Nephron progenitor cell (in vitro differentiated cells): ENCODE measurements at places on chromosomes 5 and 9.

GRCh38 chr9:35606138-35606504 is 1.1 kb downstream of the TESK1 start:
- DNase-seq = no peak

DNA sequence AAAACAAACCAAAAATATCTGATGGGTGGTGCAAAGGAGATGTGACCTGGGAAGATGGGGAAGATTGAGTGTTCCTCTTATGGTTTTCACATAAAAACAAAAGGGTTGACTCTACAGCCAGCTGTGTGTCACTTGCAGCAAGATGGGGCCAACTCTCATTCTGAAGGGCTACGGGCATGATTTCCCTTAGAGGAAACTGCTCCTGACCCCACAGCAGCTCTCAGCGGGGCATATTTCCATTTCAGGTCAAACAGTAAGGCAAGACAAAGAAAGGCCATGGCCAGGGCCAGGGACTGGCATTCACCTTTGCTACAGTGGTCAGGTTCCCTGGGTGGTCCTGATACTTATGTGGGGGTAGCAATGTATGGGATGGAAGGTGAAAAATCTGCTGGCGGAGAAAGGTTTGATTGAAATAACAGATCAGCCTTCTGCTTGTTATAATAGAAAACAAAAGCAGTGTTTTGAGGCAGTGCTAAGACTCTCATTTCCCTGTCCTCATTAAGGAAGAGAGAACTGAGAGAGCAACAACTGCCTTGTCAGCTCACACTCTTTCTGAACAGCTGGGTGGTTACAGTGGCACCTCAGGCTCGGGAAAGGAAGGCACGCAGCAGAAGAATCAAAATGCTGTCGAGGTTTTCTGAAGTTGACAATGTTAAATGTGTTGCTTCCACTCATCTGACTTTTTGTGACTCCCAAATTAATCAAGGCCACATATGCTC is 120.7 kb upstream of the PCA3 start:
- no peak for DNase-seq

GRCh38 chr9:114387680-114388356 is at the start of gene AKNA:
AKNA (minus strand) TSS chr9:114387982; CDS start chr9:114381333, 6,649 bp downstream.
- DNase-seq = peak; percentile 75

DNA sequence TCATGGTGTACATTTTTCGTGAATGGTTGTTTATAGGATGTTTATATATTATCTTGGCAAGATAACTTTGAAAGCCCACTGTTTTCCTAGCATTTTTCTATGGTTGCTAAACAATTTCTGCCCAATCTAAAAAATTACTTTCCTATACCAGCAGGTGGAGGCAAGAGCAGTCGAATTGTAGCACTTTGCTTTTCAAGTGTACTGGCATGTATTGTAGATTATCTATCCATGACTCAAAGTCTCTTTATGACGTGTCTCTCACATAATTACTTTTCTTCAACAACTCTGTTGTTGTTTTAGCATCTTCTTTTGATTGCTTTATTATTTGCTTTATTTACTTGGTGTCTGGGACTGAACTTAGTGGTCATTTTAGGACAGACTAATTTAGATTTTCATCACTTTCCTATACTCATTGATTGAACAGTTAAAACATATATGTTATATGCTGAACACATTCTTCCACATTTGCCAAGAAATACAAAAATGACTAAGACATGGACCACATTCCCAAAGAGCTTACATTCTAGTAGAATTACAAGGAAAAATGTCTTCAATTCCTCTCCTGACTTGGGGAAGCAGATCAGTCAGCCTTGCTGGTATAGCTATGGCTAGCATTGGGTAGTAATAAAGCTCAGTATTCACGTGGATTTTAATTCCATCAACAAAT is 20.7 kb downstream of the NLN start:
- no peak for DNase-seq

DNA sequence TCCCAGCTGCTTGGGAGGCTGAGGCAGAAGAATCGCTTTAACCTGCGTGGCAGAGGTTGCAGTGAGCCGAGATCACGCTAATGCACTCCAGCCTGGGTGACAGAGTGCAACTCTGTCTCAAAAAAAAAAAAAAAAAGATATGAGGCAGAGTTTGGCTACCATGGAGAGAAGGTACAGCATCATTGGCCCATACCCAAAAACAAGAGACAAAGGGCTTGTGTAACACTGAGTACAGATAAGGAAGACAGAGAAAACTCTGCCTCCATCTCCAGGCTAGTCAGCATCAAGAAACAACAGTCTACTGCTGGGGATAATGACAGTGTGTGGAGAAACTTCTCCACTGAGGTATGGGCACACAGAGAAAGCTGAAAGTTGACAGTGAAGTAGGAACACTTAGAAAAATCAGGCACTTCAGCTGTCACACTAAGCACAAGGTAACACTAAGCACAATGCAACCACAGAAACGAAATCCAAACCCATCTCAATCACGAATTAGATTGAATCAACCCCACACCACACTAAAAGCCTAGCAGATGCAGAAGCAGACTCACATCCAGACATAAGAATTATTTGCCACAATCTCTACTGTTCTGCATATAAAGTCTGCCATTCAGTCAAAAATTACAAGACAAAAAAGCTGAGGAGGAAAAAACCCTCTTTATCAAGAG is 10.5 kb downstream of the PJA2 start:
- DNase-seq = no peak

GRCh38 chr5:171445644-171446516 is 26.4 kb downstream of the FGF18 start:
- DNase-seq = no peak

GRCh38 chr9:81032831-81033230 is 656.5 kb downstream of the TLE1 start:
- DNase-seq = no peak

GRCh38 chr5:82386576-82386975 is 108.4 kb upstream of the RPS23 start:
- no peak for DNase-seq

DNA sequence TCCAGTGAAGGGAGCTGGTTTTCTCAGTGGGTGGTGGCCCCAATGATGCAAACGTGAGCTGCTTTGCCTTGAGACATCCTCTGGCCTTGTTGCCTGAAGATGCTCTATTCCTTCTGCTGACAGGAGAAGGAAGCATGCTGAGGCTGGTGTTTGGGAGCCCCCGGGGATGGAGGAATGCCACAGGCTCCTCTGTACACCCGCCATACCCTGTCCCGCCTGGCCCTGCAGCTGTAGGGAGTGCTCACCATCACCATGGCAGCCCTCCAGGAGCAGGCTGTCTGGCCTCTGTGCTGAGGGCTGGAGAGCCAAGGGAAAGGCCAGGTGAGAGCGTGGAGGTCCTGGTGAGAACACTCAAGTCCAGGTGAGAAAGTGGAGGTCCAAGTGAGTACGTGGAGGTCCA is 134.4 kb downstream of the MRPL36 start:
- DNase-seq = no peak

GRCh38 chr5:131142970-131143617 is 22.0 kb downstream of the HINT1 start:
- no peak for DNase-seq

DNA sequence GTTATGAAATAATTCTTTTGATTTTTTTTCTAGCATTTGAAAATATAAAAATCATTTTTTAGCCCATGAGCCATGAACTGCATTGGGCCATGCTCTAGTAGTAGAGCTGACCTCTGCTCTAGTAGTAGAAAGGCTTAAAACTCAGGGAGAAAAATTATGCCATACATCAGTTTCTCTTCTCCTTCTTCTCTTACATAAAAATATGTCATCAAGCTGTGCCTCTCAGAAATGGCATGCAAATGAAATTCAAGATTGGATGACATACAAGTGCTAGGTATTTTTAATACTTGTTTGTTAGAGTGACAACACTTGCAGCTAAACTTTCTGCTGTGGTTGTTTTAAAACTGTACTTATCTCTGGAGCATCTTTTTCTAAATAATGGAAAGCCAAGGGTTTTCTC is 42.1 kb upstream of the TMOD1 start:
- DNase-seq = no peak

DNA sequence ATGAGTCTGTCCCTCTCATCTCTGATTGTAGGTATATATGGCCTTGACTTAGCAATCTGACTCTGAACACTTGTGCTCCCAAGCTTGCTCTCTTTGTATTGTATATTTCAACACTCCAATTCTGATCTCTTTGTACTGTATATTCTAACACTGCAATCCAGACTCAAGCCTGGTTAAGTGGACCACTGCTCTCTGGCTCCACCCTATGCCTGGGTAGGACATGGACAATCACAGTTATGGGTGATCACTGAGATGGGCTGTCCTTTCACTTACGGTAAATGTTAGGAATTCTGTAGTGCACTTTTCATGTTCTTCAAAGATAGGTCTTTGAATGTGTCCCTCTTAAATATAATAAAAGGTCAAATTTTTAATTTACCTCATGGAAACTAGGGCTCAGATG is 165.1 kb downstream of the TLR4 start:
- DNase-seq = no peak

DNA sequence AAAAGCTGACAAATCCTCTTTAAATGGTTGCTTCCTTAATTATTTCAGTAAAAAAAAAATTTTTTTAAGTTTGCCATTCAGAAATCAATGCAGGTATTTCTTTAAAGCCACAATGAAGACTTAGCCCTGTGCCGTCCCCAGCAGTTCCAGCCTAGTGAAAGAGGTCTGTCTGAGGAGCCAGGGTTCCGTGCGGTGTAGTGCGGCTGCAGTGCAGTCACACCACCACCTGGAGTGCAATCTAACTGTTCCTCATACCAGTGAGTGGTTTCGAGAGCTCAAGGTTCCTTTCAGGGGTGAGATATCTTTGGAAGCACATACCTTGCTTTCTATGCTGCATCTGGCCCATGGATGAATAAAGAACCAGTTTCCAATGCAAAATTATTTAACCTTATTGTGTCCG is 87.5 kb downstream of the FANCC start:
- no peak for DNase-seq
